ENCODE measurements at places on chromosomes 3 and 15.

DNA sequence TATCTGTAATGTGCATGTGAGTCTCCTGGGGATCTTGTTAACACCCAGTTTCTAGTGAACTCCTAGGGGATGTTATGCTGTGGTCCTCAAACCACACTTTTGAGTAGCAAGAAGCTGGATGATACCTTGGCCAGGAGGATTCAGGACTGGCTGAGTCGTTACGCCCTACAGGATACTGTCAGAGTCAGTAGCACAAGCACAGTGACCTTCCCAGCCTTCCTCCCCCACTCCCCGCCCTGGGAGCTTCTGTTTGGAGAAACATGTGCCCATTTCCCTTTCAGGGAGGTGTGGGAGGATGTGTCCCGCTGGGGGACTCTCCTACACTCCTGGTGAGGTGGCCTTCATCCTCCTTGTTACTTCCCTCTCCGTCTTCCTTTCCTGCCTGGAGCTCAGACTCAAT lies 76.4 kb upstream of the TRPM1 start:
- no peak for DNase-seq

DNA sequence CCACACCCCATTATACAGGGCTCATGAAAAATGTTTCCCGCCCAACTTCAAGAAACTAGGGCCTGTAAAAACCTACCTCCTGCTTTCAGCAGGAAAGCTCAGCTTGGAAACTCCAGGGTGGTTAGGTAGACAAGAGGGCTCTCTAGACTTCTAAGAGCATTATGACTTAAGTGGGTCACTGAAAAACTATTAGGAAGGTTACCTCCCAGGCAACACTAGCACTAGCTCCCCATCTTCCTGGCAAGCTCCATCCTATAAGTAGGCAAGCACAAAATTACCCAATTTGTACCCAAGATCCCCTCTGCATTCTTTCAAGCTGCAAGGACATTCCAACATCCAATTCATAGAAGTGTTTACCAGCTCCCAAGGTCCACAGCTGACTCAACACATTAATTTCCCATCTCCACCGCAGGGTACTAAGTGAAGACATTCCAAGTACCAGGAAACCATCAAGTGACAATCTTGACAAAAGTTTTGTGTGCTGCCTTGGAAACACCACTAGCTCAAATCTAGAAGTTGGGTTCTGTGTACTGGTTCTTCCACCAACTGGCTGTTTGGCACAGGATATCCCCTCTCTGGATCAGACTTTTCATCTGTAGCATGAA lies 46.9 kb downstream of the WNT5A start:
- no peak for DNase-seq

DNA sequence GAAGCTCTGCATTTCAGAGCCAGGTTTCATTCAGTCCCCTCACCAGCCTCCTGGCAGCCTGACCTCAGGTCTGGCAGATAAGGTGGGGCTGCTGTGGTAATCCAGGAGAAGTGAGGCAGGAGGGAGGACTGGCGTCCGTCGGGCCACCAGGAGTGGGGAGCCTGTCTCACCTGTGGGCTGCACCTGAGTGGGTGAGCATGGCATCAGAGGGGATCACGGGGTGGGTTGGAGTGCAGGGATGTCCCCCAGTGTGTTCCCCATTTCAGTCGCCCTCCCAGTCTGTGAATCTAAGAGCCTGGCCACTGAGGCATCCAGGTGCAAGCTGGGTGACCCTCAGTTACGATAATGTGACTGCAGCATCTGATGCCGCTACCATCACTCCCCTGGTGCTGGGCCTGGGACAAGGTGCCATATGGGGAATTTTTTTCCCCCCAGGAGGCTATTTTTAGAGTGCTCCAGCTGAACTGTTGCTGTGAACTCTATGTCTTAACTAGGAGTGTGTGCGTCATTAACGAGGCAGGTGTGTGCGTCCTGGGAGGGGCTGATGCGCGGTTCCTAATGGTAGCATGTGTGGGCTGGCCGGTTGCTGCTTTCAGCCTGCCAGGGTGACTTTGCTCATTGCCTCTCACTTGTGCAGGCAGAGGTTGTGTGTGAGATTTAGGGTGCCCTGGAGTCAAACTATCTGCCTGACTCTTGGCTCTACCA lies 165.2 kb downstream of the SLCO3A1 start:
- DNase-seq, result no peak

- DNase-seq, result no peak
These were observed 67.1 kb upstream of the CHD2 start for GRCh38 chr15:92833106-92833433.

DNA sequence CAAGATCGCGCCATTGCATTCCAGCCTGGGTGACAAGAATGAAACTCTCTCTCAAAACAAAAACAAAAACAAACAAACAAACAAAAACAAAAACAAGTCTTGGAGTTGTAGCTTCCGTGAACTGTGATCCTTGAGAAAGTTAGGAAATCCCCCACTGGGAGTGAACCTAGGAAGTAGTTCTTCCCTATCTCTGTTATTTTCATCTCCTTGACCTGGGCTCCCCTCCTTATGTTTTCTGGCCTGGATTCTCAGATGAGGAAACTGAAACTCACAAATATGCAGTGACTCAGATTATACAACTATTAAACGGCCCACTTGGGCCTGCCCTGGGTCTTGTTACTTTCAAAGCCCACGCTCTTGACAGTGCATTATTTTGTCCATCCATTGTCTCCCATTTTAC lies 29.7 kb downstream of the SAXO2 start:
- DNase-seq, result no peak
